ENCODE measurements at places on chromosomes 6 and 20. TPM values are rescaled to one million over a fixed set of nuclear protein-coding genes. Genes with fewer than 3 reads are reported as not detected.

- no peak for DNase-seq
Observed at GRCh38 chr6:33742837-33743236, 3.9 kb downstream of the IP6K3 start.

DNA sequence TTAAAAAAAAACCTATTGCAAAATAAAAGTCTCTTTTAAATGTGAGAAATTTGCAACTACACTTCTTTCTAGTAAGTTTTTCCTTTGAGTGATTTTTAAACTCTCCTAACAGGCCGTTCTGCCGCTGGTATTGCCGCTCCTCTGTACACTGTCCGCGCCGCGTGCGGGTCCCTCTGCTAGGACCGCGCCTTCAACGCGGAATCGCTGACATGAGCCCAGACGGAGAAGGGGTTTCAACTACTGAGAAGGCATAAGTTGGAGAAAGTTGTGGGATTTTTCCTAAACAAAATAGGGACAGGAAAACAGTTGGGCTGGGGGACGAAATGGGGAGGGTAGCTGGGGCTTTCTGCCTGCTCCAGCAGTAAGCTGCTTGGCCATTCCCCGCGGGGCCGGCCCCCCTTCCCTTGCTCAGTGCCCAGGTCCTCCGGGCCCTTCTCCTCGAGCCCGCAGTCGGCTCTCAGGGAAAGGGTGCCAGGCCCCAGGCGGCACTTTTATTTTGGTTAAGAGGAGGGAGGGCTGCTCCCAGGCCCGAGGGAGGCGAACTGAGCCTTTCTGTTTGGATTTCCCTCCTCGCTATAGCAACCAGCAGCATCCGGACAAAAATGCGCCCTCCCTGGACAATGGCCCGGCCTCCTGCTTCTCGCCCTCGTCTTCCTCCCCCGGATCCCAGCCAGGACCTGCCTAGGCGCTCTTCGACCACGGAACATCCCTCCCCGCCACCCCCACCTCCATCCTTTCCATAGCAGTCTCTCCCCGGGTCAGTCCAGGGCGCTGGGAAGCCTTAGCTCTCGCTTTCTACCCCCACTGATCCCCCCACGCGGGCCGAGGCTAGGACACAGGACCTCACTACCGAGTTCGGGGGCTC, 6.8 kb upstream of the POU3F2 start:
- no peak for DNase-seq

DNA sequence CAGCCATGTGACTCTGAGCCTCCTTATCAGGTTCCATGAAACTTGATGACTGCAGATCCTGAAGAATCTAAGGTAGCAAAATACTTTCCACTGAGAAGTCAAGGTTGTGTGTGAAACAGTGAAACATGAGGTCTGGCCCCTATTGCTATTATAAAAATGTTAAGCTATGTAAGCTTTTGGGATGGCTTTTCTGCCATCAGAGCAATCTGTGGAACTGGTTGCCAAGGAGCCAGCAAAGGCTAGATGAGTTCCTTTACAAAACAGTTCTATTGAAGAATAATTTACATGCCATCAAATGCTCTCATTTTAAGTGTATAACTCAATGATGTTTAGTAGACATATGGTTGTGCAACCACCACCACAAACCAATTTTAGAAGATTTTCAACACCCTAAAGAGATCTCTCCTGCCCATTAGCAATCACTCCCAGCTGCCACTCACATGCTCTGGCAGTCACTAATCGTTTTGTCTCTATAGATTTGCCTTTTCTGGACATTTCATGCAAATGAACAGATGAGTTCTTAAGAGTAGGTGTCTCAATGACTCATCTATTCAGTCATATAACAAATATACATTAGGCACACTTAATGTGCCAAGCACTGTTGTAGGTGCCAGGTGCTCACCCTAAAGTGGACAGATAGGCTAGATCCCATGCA, 19.9 kb upstream of the MEP1A start:
- no peak for DNase-seq

DNA sequence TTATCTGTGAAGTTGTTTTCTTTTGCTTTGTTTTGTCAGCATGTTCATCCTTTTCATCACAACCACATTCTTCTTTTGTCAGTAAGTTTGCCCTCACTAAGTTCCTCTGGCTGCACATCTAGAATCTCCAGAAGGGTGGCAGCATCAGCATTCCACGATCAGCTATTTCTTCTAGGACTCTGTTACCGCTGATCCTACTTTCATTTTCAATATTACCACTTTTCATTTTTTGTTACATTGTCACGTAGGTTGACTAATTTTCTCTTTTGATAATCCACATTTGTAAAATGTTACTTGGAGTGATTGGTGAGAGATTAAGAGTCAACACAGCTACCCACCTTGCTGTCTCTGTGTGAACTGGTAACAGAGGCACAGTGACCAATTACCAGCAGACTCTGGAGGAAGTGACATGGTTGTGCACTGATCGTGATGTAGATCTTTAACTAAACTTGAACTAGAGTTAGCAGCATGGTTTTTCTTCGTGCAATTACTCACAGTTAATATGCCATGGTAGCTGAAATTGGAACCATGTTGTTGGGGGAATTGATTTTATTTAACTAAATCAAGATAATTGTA, 307.9 kb upstream of the SLC35B3 start:
- no peak for DNase-seq

LY6G6F gene
- polyA plus RNA-seq = 0.88 TPM

ADGRG6 gene
- 158 TPM for polyA plus RNA-seq

DNA sequence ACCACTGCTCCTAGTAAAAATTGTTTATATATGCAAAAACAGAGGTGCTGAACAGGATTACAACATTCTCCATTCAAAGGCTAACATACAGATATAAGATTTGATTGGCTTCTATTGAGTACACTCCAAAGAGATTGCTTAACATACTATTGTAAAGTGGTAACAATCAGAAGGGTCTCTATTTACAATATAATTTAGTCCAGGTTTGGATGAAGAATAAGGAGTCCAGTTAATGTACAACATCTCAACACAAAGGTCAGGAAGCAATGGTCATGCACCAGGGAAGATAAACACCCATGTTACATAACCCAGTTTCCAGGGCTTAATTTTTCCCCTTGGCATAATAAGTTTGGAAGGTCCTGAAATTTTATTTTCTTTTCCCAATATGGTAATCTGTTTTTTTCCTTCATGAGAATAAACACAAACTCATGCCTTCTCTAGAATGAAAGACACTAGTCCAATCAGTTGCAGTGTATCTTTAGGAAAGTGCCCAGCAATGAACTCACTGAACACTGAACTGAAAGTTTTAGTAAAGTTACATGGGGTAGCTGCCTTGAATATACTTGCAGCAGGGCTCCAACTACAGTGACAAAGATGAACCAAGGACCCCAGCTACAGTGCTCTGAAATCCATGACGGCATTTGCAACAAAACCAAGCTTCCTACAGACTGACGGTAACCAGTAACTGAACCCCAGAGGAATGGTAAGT, 255.3 kb upstream of the GJE1 start:
- no peak for DNase-seq

SOX12 gene
- polyA plus RNA-seq = 46.6 TPM

All from right lung (tissue), 10 donors.